Epithelial cell of proximal tubule (primary cell): ENCODE measurements at places on chromosomes 16 and 17. TPM values are rescaled to one million over a fixed set of nuclear protein-coding genes. Genes with fewer than 3 reads are reported as not detected.

DNA sequence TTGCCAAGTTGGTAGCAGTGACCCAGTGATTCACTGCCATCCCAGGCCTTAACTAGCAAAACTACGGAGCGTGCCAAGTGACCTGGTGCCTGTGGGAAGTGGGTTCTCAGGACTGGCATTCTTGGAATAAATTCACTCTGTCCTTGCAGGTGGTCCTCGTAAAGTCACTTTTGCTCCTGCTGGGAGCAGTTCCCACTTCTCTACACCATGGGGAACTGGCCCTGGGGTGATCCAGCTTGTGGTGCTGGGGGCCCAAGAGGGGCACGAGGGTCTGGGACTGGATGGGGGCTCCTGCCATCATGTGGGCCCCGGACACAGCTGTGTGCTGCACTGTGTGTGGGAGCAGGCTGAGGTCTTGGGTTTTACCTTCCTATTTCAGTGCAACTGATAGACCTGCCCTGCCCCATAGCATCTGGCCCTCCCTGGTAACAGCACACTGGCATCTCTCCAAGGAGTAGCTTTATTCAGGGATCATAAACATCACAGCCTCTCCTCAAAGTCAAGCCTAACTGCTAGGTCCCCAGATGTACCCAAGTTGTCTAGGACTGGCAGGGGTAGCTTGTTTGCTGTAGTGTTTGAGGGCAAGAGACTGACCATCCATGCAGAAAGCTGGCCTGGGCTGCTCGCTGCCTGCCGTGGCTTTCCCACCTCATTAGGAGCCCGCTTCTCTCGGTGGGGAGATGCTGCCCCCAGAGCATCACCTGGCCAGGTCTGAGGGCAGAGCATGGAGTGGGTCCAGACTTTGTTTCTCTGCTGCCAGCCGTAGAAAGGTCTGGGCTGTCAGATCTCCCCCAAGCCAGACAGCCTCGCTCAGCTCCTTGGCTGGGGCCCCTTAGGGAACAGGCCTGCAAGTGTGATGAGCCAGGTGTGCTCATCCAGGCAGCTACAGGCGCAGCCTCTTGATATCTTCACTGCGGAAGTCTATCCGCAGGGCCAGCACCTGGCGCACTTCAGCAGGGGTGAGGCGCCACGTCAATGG, 26.0 kb downstream of the FCSK start:
- no peak for DNase-seq

The FNDC8 gene
- not detected in 2 replicates for total RNA-seq

DNA sequence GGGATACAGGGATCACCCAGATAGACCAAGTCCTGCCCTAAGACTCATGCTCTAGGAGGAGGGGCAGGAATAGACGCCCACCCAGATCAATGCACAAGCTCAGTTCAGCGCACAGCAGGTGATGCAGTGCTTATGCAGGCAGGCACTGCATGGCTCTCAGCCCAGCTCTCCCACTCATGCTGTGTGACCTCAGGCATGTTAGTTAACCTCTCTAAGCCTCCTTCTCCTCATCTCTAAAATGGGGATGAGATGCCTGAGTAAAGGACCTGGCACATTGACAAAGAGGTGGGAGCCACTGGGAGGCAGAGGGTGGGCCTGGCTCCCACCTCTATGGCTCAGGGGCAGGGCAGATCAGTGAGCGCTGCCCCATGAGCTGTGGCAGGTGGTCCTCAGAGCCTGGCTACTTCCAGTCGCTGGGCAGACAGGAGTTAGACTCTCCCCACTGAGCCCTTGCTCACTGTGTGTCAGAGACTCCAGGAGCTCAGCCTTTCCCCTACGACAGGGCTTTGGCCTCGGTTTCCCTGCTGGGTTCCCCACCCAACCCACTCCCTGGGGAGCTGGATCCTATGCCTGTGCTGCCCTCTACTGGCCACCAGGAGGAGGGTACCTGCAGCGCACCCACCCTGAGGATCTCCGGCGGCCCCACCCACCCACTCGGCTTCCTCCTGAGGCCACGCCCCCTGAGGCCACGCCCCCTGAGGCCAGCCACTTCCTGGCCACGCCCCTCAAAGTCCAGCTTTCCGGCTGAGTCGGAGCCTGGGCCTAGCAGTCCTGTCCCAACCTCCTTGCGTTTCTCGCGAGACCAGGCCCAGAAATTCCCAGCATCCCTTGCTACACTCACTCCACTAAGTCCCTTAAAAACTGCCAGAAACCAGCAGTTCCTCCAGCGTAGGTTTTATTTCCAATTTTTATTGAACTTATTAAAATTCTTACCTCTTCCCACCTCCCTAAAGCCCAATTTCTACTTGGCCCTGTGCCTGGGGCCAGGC, 196.1 kb downstream of the GSG1L start:
- no peak for DNase-seq

DNA sequence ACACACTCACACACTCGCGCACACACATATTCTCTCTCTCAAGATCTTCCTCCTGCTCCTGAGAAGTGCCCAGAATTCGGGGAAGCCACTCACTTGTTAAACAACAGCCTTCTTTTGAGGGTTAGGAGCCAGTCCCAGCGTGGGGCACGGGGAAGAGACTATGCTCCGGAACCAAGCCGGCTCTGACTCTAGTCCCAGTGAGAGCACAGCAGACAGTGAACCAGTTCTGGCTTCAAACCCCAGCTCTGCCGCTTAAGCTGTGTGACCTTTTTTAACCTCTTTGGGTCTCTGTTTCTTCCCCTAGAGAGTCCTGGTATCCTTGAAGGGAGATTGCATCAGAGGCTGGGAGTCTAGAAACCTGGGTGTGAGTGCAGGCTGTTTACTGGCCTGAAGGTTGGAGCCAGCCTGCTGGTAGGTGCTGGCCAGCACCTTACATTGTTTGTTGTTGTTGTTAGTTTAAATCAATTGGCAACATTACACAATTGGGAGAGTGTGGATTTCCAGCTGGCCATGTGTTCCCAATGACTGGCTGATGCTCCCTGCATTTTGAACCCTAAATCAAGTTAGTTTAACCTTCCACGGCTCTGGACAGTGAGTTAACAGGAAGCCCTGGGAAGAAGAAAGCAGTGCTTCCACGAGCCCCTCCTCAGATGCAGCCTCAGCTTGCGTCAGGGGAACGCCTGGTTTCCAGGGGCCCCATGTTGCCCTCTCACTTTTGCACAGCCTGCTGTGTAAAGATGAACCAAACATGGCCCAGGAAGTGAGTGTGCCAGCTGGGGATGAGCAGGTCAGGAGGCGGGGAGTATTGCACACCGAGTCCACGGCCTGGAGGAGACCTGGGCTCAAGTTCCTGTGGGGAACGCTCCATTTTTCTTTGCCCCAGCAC, 71.5 kb downstream of the GAS7 start:
- DNase-seq, result no peak

GRCh38 chr17:12627177-12627629, 38.5 kb upstream of the MYOCD start:
- DNase-seq, result no peak

GRCh38 chr17:40290629-40291280, 3.1 kb downstream of the CDC6 start:
- DNase-seq, result peak; percentile 70

The DOC2B gene
- 18.1 and 29.7 TPM in 2 replicates for total RNA-seq

DNA sequence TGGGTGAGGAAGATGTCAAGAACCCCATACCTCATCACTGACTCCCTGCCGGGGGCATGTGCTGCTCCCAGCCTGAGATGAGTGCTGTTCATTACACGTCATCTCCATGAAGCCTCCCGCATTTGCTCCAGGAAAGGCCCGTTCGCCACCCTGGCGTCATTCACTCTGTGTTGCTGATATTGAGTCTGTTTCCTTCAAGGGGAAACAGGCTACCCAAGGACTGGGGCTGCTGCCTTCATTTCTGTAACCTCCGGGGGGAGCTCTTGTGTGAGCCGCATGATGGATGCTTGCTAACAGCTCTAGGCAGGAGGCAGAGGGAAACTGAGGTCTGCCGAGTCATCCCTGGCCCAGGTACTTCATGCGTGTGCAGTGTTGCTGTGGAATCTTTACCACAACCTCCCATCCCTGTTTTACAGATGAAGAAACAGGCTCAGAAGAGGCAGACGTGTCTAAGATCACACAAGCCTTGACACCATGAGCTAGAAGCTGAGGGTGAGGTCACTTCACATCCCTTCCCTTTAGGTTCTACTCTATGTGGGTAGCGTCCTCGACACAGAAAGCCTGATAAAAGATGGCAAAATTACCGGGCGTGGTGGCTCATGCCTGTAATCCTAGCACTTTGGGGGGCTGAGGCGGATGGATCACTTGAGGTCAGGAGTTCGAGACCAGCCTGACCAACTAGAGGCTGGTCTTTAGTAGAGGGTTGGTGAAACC, 3.5 kb upstream of the ARMC5 start:
- no peak for DNase-seq

DNA sequence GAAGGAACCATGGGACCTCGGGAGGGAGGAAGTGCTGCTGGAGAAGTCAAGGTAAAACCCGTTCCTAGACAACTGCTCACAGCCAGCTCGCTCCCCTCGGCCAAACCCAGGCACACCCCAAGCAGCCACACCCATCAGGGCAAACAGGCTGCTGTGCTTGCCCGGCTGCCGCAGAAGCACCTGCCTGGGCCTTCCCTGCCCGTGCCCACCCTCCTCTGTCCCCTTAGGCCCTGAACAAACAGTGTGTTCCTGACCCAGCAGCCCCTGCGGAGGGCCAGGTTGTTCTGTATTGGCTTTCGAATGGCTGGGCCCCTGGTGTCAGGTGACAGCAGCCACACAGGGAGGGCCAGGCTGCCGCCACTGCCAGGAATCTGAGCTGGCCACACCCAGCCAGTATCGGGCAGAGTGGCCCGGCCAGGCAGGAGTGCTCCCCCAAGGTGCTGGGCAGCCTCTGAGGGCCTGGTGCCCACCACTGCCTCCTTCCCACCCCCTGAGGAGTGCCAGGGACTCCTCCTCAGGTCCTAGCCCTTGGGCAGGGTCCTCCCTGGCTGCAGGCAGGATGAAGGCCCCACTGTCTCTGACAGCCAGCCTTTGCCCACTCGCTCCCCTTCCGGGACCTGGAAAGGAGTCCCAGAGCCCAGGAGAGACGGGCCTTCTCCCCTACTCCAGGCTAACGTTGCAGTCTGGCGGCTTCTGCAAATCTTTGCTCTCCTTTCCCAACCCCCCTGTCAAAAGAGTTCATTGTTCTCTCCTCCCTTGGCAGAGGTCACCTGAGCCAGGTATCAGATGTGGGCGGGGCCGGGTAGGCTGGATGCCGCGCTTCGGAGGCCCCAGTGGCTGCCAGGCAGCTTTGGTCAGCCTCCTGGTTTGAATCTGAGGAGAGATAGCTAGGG, 24.0 kb downstream of the LLGL2 start:
- DNase-seq, result no peak

DNA sequence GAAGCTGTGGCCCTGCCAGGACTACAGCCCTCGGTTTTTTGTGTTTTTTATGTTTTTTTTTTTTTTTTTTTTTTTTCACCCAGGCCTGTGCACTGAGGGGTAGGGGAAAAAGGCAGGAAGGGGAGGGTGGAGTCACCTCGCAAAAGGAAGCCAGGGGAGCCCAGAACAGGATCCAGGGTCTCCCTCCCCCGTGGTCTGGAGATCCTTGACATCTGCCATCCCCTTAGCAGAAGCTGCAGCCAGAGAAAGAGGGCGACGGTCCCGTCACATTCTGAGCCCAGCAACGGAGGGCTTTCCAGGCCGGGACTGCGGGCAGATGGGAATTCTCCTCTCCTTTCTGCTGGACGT, 29.1 kb upstream of the PHOSPHO1 start:
- DNase-seq, result no peak

DNA sequence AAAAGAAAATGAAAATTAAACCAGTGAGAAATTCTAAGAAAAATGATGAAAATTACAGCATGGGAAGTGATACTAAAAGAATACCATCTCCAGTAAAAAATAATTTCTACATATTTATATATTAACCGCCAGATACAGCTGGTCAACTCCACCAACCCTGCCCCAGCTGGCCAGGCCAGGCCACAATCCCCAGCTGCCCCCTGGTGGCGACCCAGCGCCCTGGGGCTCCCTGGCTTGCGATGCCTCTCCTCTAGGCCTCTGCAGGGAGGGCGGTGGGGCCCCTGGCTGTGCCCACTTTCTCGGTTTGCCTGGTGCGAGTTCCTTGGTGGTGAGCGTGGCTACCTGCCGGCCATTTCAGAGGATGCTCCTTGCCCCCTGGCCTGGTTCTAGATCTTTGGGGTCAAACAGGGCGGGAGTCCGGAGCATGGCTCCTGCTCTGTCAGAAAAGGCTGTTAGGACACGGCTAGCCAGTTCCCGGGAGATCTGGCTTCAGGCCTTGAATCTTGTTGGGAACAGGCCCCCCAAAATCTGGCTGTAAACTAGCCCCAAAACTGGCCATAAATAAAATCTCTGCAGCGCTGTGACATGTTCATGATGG, 14.5 kb downstream of the GLIS2 start:
- no peak for DNase-seq

- no peak for DNase-seq
Observed at GRCh38 chr17:67027031-67027628, 17.2 kb upstream of the CACNG1 start.

- DNase-seq, result no peak
Observed at GRCh38 chr16:4640572-4641305, 16.1 kb downstream of the MGRN1 start.

The PCYT2 gene
- total RNA-seq, result 24.3 and 95.4 TPM in 2 replicates

GRCh38 chr17:76727745-76728456, 1.3 kb downstream of the METTL23 start:
- no peak for DNase-seq

- no peak for DNase-seq
Observed at GRCh38 chr17:51841669-51842068, 316.8 kb downstream of the CA10 start.

DNA sequence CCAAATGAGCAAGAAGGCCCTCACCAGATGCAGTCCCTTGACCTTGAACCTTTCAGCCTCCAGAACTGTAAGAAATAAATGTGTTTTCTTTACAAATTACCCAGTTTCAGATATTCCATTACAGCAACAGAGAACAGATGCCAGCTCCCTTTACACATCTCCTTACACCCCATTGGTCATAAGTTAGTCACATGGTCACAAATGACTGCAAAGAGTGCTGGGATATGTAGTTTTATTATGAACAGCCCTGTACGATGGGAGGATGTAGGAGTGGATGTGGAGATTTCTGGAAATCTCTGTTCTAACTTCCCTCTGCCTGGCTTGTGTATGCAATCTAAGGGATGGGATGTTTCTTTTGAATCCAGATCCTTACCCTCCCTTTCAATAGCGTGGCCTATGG, 13.3 kb upstream of the RPL38 start:
- no peak for DNase-seq

The EVI2B gene
- not detected in 2 replicates for total RNA-seq

GRCh38 chr17:48841395-48841831, 10.6 kb downstream of the CALCOCO2 start:
- DNase-seq, result no peak

The MMP28 gene
- total RNA-seq, result not detected in 2 replicates

DNA sequence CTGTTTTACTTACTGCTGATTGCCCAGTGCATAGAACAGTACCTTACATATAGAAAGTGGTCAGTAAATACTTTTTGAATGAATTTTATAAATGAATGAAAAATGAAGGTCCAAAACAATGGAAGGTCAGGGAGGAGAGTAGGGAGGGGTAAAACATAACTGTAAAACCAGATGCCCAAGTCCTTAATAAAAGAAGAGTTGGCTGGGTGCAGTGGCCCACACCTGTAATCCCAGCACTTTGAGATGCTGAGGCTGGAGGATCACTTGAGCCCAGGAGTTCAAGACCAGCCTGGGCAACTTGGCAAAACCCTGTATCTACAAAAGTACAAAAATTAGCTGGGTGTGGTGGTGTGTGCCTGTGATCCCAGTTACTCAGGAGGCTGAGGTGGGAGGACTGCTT, 108.2 kb downstream of the BRIP1 start:
- no peak for DNase-seq

The CHTF8 gene
- total RNA-seq, result 47.4 and 53.7 TPM in 2 replicates
